BJ (cell line): ENCODE measurements at places on chromosomes 5 and 9.

DNA sequence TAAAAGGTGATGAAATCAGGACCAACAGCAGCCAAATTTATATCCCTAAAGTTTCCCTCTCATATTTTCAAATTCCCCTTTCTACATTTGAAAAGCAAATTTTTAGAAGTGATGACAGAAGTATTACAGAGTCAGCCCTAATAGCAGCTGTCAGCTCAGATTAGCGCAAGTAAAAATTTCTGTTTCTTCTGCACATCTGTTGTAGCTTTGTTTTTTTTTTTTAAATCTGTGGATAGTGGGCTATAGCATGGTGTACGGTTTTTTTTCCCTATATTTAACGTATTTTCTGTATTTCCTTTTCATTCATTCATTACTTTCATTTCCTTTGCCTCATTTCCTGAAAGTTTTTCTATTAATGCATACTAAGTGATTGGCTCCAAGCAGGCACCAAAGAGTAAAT lies 99.1 kb downstream of the MACIR start:
- DNase-seq = no peak

GRCh38 chr5:14893381-14893780 lies 21.8 kb upstream of the ANKH start:
- no peak for DNase-seq

DNA sequence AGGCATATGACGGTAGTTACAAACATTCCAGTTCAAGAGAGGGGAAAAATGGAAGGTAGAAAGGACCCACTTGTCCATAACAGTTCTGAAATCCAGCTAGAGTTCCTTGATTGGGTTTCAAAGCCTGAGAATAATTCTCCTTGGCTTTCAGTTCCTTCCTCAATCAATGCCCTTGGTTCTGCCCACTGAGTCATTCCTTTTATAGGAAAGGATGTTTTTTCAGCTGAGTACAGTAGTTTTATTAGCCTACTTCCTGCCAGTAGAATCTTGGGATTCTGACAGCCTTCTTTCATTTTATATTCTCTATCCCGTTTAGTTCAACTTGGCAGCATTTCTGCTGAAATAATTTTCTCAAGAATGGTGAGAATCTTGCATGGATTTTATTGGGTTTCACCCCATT lies 386.9 kb upstream of the SMC2 start:
- no peak for DNase-seq

GRCh38 chr5:68983043-68983442 lies 110.8 kb upstream of the SLC30A5 start:
- no peak for DNase-seq

GRCh38 chr5:159178978-159179377 lies 30.4 kb downstream of the RNF145 start:
- peak; percentile 85 for DNase-seq

GRCh38 chr9:77980622-77981021 lies 51.0 kb downstream of the GNAQ start:
- DNase-seq = no peak

DNA sequence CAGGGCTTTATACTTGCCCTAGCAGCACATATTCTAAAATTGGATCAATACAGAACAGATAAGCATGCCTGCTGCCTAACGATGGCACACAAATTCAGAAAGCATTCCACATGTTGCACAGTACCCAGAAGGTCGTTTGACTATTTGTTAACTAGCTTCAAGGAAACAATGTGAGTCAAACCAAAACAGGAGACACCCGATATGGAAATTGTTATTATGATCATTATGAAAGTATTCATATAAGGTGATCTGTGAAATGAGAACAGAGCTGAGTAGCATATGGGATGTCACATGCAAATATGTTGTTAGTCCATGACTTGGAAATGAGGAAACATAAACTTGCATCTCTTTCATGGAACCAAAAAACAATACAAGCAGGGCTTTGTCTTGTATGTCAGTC lies 56.3 kb upstream of the BICD2 start:
- no peak for DNase-seq

- no peak for DNase-seq
These were observed 7.4 kb downstream of the DMRTA1 start for GRCh38 chr9:22454016-22454415.

GRCh38 chr9:95133325-95133705 lies 184.2 kb downstream of the FANCC start:
- DNase-seq = no peak

- no peak for DNase-seq
These were observed 571.2 kb upstream of the WWC1 start for GRCh38 chr5:167720259-167720658.

DNA sequence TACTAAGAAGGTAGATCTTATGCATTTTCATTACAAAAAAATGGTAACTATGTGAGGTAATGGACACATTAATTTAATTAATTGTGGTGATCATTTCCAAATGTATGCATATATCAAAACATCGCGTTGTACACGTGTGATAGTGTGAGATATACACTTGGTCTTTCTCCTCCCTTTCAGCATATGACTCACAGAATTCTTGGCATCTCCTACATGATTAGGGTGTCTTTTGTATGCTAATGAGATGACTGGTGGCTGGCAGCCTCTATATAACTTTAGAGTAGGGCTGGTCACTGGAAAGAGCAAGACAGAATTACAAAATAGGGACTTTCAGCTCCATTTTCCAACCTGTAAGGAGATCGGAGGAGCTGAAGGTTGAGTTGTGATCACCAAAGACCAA lies 1167.6 kb downstream of the CDH12 start:
- DNase-seq = no peak

DNA sequence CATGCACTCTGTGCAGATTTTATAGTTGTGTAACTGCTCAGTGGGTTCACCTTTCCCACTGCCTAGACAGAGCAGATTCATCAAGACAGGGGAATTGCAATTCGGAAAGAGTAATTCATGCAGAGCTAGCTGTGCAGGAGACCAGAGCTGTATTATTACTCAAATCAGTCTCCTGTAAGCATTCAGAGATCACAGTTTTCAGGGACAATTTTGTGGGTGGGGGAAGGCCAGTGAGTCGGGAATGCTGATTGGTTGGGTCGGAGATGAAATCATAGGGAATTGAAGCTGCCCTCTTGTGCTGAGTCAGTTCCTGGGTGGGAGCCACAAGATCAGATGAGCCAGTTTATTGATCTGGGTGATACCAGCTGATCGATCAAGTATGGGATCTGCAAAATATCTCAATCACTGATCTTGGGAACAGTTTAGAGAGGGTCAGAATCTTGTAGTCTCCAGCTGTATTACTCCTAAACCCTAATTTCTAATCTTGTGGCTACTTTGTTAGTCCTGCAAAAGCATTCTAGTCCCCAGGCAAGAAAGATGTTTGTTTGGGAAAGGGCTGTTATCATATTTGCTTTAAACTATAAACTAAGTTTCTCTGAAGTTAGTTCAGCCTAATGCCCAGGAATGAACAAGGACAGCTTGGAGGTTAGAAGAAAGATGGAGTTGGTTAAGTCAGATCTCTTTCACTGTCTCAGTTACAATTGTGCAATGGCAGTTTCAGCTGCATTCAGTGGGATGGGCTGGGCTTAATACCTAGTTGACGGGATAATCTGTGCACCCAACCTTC lies 12.7 kb upstream of the SVEP1 start:
- no peak for DNase-seq

- no peak for DNase-seq
These were observed 102.7 kb upstream of the VCAN start for GRCh38 chr5:83368835-83369234.

DNA sequence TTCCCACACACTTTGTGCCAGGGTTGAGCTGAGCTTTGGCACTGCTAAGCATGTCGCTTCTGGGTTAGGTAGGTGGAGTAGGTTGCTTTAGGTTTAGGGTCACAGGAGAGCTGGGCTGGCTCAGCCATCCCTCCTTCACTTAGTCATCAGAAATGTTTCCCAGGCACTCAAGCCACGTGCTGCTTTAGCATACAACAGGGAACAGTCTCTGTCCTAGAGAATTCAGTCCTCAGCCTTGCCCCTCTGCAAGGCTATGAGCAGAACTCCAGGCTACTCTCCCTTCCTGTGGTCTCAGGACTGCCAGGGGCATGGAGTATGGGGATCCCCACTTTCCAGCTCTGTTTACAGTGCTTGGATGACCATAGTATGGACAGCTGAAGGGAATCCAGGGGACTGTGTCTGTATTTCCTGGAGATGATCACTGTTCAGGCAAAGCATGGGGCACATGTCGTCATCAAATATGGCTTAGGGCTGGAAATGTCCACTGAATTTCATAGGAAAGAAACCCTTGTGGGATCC lies 7.5 kb upstream of the ANKRD33B start:
- no peak for DNase-seq

GRCh38 chr9:136584934-136585333 lies 39.1 kb upstream of the NOTCH1 start:
- DNase-seq = no peak

GRCh38 chr5:160462167-160462566 lies 40.5 kb downstream of the PTTG1 start:
- DNase-seq = no peak

GRCh38 chr9:88814577-88814976 lies 176.7 kb upstream of the S1PR3 start:
- DNase-seq = peak; percentile 77

- DNase-seq = no peak
These were observed 157.8 kb downstream of the SLCO4C1 start for GRCh38 chr5:102138243-102138653.

DNA sequence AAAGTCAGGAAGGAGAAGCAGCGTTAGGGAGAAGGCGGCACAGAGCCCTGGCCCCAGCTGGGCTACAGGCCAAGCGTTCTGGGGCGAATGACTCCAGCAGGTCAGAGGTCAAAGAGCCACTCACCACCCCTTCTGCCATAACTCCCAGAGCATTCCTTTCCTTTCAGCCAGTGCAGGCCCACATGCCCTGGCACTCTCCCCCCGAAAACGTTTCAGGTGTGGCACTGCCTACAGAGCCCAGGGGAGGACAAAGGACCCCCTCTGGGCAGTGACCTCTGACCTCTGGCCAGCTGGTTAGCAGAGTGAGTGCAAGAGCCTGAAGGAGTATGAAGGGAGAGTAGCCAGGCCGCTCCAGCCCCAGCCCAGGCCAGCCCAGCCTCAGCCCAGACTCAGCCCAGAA lies 4.9 kb downstream of the ABCA2 start:
- no peak for DNase-seq

GRCh38 chr5:57411982-57412381 lies 70.6 kb downstream of the ACTBL2 start:
- DNase-seq = no peak

- peak; percentile 20 for DNase-seq
These were observed at the start of gene CLPTM1L for GRCh38 chr5:1344975-1345838. TSS of gene CLPTM1L (minus strand) at chr5:1345099. CDS start at chr5:1344841, 258 bp downstream.

GRCh38 chr9:83388346-83388745 lies 149.9 kb downstream of the FRMD3 start:
- no peak for DNase-seq

- no peak for DNase-seq
These were observed 1180.4 kb downstream of the CDH9 start for GRCh38 chr5:25858019-25858418.
